ENCODE measurements at places on chromosomes 5 and 9.

GRCh38 chr5:95884017-95884325, 61.4 kb upstream of the GLRX start:
- no peak for DNase-seq

GRCh38 chr5:112656451-112656850, 81.2 kb upstream of the APC start:
- no peak for DNase-seq

DNA sequence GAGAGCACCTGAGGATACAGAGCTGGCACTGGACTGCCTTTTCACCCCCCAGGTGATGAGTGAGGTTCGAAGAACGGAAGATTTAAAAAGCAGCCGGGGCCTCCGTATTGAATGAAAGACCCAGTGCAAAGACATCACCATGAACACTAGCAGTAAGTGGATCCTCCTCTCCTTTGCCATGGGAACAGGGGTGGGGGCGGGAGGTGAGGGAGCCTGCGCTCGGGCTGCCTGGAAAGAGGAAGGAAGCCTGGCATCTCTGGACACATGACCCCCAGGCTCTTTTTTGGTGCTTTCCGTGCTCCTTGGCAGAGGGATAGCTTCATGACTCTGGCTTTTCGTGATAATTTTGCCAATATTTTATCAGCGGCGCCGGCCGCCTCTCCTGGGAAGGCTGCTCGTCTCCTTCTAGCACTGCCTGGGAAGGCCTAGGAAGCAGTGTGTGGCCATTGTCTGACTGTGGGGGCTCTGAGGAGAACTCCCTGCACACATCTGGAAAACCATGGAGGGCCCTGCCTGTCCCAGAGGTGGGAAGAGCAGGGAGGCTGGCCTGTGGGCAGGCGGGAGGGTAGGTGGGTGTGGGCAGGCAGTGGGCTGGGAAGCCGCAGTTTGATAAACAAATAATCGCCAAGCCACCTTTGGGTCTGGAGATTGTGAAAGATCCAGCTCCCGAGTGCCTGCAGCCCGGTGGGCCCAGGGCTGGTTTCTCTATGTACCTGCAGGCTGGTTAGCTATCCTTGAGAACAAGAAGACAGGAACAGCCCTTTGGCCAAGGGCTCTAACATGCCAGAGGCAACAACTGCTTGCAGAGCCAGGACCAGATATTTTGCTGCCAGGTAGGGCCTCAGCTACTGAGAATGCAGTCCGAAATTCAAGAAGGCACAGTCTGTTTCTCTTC, 911 bp downstream of the ABLIM3 start:
- no peak for DNase-seq

DNA sequence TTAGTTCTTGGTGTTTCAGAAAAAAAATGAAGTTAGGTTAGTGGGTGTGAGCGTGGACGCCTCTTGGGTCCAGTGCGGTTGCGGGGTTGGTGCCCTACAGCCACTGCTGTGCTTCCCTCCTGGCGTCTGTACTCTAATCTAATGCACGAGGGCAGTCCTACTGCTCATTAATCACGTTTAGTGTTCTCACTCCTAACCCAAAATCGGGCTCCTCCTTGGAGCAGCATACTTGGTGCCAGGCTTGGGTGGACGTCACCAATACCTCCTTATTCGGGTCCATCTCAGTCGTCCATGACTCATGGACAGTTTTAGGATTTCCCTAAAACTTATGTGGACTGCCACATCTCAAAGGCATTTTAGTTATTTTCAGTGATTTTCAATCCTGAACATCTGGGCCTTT, 41.6 kb downstream of the TRIO start:
- DNase-seq, result no peak

DNA sequence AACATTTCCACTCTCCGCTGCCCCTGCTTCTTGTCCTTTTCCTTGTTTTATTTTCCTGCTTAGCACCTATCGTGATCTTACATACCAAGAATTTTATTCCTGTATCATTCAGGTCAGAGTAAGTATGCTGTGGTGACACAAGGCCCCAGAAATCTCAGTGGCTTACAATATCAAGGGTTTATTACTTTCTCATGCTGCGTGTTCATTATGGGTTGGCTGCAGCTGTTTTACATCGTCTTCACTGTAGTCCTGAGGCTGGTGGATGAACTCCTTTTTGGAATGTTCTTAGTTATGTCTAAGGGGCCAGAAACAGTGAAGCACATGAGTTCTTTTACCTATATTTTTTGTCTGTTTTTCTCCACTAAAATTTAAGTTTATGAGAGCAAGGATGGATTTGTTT, 51.2 kb downstream of the FCHO2 start:
- DNase-seq, result no peak

- no peak for DNase-seq
Observed at GRCh38 chr5:115949096-115949495, 13.2 kb upstream of the LVRN start.

- DNase-seq, result no peak
Observed at GRCh38 chr5:120817044-120817985, 353.2 kb downstream of the PRR16 start.

- no peak for DNase-seq
Observed at GRCh38 chr9:91951944-91952520, 2.0 kb upstream of the ROR2 start.

GRCh38 chr9:109378316-109378715, 57.5 kb upstream of the EPB41L4B start:
- DNase-seq, result no peak

- no peak for DNase-seq
Observed at GRCh38 chr9:96122751-96123150, 179.2 kb downstream of the HSD17B3 start.

- DNase-seq, result no peak
Observed at GRCh38 chr9:29691758-29692407, 2118.6 kb upstream of the C9orf72 start.

- no peak for DNase-seq
Observed at GRCh38 chr9:35598866-35599590, 6.0 kb upstream of the TESK1 start.

DNA sequence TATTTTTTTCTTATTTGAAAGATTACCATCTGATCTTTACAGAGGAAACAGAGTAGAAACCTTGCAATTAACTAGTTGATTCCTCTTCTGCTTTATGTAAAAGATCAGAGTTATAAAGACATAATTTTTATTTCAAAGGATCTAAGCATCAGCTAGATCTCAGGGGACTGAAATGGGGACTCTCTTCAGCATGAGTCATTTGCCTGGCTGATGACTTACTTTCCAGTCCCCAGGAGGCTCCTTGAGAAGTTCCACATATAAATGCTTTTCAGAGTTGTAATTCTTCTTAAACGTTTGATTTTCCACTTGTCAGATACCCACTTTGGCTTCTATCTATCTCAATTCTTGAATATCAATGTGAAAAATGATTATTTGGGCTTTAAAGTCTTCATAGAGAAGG, 389.4 kb downstream of the RAB3C start:
- DNase-seq, result no peak

GRCh38 chr5:115600766-115601165, 1.5 kb downstream of the TICAM2 start:
- no peak for DNase-seq

GRCh38 chr9:28155671-28156070, 582.4 kb upstream of the C9orf72 start:
- DNase-seq, result no peak

- DNase-seq, result no peak
Observed at GRCh38 chr5:72556351-72557166, 49.3 kb upstream of the ZNF366 start.

DNA sequence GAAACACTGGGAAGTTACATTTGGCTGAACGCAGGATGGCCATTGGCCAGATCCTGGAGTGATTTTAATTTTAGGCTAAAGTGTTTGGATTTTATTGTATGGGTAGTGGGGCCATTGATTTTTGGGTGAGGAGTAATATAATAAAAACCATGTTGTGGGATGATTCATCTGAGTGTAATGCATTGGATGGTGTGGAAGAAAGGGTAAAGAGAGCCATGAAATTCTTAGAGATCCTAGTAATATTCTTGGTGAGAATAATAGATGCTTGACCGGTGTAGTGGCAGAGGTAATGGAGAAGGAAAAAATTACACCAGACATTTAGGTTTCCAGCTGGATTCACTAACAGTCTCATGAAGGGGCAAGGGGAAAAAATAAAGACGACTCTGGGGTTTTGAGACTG, 158.1 kb downstream of the NPR3 start:
- DNase-seq, result no peak

- DNase-seq, result no peak
Observed at GRCh38 chr9:35861161-35861897, 8.9 kb downstream of the OR13J1 start.

DNA sequence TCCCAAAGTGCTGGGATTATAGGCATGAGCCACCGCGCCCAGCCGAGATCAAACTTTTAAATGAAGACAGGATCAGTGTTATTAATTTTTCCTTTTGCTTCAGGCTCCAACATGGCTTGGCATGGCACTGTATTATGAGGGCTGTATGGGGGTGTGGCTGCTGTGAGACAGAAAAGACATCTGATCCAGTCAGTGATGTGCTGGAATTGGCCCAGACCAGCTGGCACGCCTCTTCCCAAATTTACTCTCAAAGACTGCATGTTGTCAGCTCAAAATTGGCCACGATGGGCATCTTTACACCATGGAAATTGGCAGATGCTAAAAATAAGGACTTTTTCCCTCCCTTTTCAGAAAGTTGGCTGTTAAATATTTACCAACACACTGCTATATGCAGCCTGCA, 12.1 kb upstream of the COL27A1 start:
- DNase-seq, result no peak

- DNase-seq, result no peak
Observed at GRCh38 chr9:38254151-38254550, 138.4 kb upstream of the ALDH1B1 start.

GRCh38 chr5:92979716-92980115, 601.3 kb downstream of the NR2F1-AS1 start:
- no peak for DNase-seq

DNA sequence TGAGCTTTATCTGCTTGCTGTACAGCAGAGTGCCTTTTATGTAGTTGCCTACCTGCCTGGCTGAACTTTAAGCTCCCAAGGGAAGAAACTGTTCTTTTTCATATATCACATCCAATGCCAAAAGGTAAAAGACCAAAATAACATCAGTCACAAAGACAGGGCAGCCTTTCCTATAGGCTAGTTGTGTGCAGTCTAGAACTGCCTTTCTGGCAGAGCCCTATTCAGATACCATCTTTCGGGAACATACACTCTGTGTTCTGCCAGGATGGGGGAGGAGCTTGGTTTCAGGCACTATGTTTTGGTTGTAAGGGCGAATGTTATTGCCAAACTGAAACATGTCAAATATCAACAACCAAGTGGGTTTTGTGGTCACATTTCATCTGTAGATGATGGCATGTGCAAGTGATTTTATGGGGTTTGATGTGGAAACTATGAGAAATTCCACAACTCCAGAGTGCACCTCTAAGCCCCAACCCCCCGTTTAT, 314.5 kb downstream of the ADGRV1 start:
- no peak for DNase-seq

DNA sequence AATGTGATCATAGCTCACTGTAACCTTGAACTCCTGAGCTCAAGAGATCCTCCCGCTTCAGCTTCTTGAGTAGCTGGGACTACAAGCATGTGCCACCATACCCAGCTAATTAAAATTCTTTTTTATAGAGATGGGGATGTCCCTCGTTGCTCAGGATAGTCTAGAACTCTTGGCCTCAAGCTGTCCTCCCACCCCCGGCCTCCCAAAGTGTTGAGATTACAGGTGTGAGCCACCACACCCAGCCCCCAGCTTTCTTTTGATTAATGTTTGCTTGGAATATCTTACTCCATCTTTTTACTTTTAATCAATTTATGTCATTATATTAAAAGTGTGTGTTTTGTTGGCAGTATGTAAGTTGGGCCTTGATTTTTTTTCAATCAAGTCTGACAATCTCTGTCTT, 59.4 kb upstream of the EXOC3 start:
- no peak for DNase-seq

- DNase-seq, result no peak
Observed at GRCh38 chr5:42301349-42301748, 121.9 kb upstream of the GHR start.

GRCh38 chr9:137665697-137666512, 47.1 kb downstream of the EHMT1 start:
- DNase-seq, result no peak

- no peak for DNase-seq
Observed at GRCh38 chr9:133955821-133956411, 36.2 kb downstream of the VAV2 start.

DNA sequence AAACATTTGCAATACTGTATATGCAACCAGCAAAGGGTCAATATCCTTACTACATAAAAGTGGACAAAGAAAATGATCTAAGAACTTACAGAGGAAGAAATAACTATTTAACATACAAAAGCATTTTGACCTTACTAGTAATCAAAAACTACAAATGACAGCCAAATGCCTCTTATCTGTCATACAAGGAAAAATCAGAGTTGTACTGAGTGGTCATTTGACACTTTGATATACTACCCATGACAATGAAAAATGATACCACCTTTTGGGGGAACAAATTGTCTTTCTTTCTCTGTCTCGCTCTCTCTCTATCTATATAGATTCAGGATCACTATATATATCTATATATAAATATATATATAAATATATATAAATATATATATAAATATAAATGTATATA, 50.4 kb upstream of the ZSWIM6 start:
- DNase-seq, result no peak

GRCh38 chr5:177304392-177305119, 957 bp downstream of the PRELID1 start:
- DNase-seq, result no peak

- no peak for DNase-seq
Observed at GRCh38 chr5:128506643-128507042, 31.4 kb downstream of the FBN2 start.

GRCh38 chr9:32344551-32345182, 39.8 kb upstream of the ACO1 start:
- no peak for DNase-seq

DNA sequence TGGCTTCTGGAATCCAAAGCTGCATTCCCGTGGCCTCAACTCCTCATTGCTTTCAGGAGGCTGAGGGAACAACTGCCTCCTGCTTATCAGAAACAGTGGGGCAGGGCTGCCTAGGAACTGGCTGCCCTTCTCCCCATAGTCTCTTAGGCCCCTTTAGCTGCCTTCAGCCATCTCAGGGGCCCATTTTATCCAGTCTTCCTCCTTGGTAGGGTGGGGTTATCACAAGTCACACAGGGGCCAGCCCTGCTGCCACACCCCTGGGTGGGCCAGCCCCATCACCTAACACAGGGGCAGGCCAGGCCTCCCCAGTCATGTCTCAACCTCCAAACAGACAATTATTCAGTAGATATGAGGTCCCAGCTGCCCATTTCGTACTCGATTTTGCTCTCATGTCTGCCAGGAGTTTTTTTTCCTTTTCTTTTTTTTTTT, 3.9 kb downstream of the ALAD start:
- no peak for DNase-seq
